Stimulated activated CD8-positive, alpha-beta memory T cell treated with anti-CD3 and anti-CD28 coated beads, Interleukin-7, amount 100 ng/mL, for 1 hour (primary cell): ENCODE measurements at places on chromosomes 7 and 10.

GRCh38 chr7:100200693-100201092 is 19.1 kb upstream of the PVRIG start:
- no peak for DNase-seq

DNA sequence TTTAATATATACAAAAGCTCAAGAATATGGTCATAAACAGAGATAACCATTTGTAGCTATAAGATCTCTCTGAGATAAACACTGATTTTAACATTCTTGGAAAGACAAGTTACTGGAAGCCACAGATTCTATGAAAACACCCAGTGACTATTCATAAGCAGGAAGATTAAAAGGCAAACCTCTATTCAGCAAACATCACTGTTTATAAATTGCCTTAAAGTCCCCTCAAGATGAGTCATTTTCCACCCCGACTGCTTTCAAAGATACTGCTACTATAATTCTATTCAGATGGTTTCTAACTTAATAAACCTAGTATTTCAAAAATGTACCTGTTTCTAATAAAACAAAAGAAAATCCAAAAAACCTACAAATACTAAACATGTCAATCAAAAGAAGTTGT is 21.0 kb downstream of the TM9SF3 start:
- DNase-seq: no peak

GRCh38 chr7:56092789-56093531 is at the start of gene PHKG1:
Gene PHKG1, minus strand, starts transcription at chr7:56092952. Its CDS starts 4,011 bp downstream, at chr7:56088941.
- DNase-seq: no peak

DNA sequence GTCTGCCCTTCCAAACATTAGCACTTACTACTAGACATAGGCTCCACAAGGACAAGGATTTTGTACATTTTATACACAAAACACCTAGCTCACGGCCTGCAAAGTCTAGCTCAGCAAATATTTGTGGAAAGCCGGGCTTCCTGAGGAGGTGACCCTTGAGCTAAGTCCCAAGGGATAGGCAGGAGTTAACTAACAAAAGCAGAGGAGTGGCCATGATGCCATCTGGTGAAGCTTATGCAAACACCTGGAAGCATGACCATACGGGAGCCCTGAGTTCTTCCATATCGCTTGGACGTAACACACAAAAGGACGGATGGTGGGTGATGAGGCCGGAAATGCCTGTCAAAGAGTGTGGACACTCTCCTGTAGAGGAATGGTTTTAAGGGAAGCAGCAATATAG is 25.9 kb upstream of the YAE1 start:
- DNase-seq: no peak

DNA sequence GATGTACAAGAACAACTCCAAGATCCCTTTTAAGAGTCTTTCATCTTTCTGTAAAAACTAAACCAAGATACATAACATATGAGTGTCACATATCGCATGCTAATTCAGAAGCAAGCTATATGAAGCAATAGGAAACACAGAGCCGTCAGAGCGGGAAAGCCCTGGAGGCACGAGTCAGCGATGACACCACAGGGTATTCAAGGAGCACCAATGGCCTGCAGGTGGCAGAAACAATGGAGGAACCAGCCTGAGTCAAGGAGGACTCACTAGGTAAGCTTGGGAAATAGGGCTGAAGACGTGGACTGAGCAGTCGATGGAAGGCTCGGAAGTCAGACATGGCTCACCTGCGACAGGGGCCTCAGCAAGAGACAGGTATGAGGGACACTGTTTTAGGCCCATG is 214.4 kb downstream of the FAM107B start:
- peak; percentile 37 for DNase-seq

- DNase-seq: no peak
Measured at GRCh38 chr10:85280014-85280413, 951.6 kb downstream of the CCSER2 start.

DNA sequence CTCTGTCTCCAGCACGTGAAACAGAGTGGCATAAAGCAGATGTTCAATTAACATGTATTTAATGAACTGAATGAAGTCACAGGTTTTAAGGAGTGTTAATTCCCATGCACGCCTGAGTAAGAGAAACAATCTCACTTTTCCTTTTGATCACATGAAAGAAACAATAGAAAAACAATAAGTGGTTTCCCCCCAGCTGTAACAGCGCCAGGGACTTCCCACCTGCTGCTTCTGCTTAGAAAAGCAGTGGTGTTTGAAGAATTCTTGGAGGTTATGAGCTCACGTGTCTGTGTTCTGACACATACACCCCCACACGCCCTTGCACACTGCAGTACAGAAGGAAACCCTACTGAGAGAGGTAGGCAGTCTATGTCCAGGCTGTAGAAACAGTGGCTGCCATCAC is 51.3 kb upstream of the FRMD4A start:
- DNase-seq: peak; percentile 5

DNA sequence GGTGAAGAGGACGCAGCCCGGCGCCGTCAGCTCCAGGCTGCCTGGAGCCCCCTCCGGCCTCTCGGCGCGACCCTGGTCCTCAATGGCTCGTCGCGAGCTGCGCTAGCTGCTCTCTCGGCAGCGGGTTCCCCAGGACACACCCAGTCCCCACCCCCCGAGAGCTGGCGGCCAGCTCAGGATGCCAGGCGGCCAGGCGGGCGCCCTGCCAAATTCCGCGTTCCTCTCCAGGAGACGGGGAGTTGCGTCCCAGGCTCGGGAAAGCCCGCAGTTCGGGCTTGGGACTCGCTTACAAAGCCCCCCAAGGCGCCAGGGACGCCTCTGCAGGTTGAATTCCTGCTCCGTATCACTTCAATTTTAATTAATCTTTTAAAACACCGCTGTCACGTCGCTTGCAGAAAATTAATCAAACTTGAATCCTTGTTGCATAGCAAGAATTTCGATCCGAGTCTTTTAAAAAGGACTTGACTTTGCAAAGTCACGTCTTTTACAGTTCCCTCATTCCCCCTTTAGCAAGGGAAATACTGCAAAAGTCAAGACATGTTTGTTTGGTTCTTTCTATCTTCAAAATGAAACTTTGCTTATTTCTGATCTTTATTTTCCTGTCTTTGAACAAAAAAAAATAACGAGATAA is 28.2 kb downstream of the SKIDA1 start:
- DNase-seq: no peak

DNA sequence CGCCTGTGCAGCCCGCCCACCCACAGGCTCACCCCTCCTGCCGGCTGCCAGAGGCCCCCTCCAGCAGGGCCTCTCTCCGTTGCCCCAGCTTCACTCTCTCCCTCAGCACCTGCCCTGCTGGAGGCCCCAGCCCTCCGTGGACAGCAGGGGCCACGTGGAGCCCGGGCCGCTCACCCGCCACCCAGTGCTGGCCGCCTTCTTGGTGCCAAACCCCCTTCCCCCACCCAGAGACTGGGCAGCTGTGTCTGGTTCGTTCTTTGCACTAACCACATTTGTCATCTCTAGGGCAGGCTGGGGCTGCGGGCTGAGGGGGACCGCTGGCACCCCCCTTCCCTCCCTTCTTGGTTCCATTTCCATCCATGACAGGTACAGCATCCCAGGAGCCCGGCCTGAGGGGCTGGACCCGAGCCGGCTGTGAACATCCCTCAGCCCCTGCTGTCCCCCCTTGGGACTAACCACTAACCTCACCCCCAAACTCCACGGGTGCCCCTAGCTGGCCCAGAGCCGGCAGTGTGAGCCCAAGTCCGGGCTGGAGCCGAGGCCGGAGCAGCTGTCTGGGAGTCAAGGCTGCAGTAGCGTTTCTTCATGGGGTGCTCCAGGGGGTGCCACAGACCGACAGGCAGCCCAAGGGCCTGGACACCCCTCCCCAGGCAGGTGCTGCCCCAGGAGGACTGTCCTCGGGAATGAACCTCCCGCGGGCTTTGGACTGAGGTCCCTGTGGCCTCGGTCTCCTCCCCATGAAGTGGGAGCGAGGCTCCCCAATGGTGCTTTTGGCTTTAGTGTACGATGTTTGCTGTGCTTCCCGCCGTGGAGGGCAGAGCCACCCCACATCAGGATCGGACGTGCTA is 25.5 kb upstream of the AMZ1 start:
- DNase-seq: no peak

GRCh38 chr7:151776876-151777494 is 99.9 kb downstream of the PRKAG2 start:
- DNase-seq: no peak

DNA sequence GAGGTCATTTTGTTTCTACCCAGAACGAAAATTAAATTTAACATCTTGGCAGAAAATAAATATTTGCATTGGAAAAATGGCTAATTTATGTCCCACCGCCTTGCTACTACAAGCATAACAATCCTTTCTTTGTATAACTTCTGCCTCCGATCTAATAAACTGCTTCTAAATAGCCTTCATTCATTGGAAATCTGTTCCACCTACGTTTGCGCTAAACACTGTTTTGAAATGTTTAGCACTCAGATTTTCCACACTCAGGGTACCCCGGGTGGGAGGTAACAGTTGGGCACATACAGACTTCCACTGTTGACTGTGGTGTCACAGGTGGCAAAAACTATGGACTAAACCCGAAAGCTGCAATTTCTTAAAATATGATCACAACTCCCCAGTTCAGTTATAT is 96.4 kb downstream of the FGFR2 start:
- no peak for DNase-seq

DNA sequence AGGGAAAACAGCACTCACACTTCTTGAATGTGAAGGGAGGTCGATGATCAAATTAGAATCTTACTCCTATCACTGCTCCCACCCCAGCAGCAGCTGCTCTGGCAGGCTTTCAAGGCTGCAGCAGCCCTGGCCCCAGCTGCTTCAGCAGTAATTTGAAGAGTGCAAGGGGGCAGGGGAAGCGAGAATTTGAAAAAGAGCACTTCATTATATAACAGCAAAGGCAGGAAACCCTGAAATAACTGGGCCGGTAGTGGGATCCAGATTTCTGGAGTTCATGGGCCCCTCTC is 44.9 kb downstream of the MYPN start:
- no peak for DNase-seq

DNA sequence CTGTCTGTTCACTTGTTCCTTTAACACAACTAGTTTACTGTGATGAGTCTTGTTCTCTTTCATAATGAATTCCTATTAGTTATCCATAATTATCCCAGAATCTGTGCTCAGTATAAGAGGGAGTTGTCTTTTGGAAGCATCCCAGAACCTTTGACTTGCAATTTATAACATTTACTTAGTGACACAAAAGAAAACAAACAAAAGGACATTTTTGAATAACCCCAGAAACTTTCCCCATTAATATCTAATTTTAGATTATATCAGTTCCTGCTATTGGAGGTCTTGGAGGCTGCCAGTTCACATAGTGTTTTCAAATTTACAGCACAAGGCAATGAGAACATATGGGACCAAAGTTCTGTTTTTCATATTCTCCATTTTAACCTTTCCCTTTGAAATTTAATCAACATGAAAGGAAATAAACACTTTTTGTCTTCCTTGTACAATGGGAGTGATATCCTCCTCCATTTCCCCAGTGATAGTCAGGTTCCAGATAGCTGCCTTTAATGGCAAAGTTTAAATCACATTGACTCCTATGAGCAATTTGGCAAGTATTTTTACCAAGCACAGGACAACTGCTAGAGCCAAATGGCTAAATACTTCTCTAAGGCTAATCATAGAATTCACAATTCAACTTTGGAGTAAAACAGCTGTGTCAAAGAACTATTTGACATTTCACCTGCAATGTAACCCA is 37.1 kb upstream of the GNAT3 start:
- DNase-seq: no peak

- DNase-seq: no peak
Measured at GRCh38 chr7:132904209-132904608, 177.7 kb downstream of the CHCHD3 start.

GRCh38 chr10:15745751-15746150 is 26.0 kb upstream of the ITGA8 start:
- no peak for DNase-seq

- DNase-seq: no peak
Measured at GRCh38 chr7:68185631-68186456, 1189.2 kb downstream of the TYW1 start.

DNA sequence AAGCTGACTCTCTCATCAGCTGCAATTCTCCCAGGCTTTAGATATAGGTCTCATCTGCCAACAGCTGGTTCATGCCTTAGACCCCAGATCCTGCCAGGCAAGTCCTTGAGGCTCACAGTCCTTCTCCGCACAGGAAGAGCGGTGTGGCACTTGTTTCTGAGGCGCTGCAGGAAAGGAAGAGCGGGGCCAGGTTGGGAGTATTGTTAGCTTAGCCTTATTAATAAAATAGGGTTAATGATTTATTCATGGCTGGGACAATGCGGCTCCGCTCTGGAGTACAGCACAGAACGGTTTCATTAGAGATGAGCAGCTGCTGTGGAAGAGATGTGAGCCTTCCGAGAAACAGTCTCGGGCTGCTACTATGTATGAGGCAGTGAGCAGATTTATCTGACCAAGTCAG is 78.1 kb downstream of the FZD1 start:
- DNase-seq: no peak

DNA sequence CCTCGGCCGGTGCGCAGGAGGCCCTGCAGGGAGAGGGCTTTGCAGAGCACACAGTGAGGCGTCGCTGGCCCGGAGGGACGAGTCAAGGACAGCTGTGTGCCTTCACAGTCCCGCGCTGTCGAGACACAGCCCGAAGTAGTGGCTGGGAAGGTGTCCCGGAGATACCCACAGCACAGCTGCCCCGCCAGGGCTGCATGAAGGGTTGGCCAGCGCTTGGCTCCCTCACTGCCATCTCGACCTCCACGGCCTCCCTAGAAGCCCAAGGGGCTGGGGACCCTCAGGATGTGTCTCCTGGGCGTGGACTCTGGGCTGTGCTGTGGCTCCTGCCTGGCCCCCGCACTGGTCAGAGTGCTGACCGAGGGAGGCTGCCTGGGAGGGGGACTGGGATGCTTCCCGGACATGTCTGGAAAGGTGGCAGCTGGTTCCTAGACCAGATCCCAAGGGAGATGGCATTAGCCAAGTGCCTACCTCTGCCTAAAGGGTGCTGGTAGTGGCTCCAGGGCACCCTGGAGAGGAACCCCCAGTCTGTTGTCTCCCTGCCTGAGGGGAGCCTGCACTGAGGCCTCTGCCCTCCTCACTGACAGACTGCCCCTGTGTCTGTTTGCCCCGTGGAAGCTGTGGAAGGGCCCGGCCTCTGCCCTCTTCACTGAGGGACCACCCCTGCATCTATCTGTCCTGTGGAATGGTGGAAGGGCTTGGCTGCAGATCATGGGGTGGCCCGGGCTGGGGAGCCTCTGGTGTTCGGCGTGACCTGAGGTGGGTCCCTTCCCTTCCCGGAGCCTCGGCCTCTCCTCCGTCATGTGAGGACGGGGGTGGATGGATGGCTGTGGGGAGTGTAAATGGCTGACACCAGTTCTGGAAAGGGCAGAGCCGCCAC is 5.8 kb downstream of the ELFN1 start:
- no peak for DNase-seq

- no peak for DNase-seq
Measured at GRCh38 chr7:8931906-8932646, 498.7 kb downstream of the NXPH1 start.

DNA sequence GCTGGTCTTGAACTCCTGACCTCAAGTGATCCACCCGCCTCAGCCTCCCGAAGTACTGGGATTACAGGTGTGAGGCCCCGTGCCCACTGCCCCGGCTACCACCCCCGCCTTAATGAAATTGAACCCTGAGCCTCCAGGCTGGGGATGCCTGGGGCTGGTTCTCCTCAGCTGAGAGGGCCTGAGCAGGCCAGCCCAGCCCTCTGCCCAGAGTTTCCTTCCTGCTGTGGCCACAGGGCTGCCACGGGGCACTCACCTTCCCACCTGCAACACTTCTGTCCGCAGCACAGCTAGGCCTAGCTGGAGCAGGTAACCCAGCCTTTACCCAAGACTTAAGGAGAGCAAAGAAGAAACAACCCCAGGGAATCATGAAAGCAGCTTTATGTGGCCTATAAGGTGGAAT is 78.1 kb upstream of the ANLN start:
- no peak for DNase-seq
